ENCODE measurements at places on chromosomes 1 and 21.
A peak's percentile ranks its signal among the peaks of the same experiment; 100 is the strongest.

- DNase-seq, result peak; percentile 85
Observed at GRCh38 chr1:203338335-203339036, 12.4 kb downstream of the FMOD start.

GRCh38 chr1:101820071-101820470 lies 176.7 kb downstream of the OLFM3 start:
- DNase-seq, result peak; percentile 7

GRCh38 chr1:54277451-54278341 lies 77.7 kb downstream of the MRPL37 start:
- DNase-seq, result no peak

- DNase-seq, result no peak
Observed at GRCh38 chr1:203322500-203323179, 17.3 kb downstream of the BTG2 start.

DNA sequence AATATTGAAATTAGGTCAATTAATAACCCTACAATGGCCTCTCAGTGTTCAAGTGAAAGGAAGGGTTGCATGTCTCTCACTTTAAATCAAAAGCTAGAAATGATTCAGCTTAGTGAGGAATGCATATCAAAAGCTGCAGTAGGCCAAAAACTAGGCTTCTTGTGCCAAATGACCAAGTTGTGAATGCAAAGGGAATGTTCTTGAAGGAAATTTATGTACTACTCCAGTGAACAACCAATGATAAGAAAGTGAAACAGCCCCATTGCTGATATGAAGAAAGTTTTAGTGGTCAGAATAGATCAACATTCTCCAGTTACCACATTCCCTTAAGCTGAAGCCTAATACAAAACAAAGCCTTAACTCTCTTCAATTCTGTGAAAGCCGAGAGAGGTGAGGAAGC lies 10.0 kb downstream of the MAEL start:
- no peak for DNase-seq

DNA sequence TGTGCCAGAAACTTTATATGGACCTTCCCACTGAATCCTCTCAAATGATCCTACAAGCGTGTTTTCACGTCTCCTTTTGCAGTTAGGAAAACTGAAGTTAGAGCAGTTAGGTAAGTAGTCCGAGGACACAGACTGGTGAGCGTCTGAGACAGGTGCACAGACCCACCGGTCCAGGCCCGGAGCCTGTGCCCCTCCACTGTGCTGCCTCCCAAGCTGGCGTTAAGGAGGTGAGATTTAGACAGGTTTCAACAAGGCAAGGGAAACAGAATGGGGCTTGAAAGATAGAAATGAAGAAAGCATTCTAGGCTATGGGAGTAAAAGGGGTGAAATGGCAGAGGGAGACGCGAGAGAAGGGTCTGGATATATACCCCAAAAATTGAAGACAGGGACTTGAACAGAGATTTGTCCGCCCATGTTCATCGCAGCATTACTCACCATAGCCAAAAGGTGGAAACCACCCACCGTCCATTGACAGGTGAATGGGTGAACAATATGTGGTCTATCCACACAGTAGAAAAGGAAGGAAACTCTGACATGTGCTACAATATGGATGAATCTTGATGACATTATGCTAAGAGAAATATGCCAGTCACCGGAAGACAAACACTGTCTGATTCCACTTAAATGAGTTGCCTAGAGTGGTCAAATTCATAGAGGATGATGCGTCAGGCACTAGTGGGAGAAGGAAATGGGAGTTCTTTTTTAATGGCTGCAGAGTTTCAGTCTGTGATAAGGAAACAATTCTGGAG lies 15.7 kb upstream of the PKP1 start:
- no peak for DNase-seq

DNA sequence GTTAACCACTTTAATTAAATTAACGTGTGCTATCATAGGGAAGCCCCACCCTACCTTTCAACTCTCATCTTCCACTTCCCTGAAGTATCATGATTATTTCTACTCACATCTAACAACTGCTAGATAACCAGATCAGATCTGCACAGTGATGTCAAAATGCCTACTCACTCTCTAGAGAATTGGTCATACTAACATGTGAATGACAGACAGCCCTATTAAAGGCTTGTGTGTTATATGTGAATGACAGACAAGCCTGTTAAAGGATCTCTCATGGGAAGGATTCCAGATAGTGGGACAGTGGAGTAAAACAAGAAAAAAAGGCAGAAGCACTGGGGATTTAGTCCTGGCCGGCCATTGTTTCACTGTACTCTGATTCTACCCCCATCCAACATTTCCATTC lies 12.6 kb downstream of the VTCN1 start:
- DNase-seq, result no peak

- no peak for DNase-seq
Observed at GRCh38 chr1:221965252-221965651, 223.4 kb upstream of the DUSP10 start.

GRCh38 chr1:23496490-23497181 lies 12.7 kb upstream of the ASAP3 start:
- peak; percentile 74 for DNase-seq

DNA sequence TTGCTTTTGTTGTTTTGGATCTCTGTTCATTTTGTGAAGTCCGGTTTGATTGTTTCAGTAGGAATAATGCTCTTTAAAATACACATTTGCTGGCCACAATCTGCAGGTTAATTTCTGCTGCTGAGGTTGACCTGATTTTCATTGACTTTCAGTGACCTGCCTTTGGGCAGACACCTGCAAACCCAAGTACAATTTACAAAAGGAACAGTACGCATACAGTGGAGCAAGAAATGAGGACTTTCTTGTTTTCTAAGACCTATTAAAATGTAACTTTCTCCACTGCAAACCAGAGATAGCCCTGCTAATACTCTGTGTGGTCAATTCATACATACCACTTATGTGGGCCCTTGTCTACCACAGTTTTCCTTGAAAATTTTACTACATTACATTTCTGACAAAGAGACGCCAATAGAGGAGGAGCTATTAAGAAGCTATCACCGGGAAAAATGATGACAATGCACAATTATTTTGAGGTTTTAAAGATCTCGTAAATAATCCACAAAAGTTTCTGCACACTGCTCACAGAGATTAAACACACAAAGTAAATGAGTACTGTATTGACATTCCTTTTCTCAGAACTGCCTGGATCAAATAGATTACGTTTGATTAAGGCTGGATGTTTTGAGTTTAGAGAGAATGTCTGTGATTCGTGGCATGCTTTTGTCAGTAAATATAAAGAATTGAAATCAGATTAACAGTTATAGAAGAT lies 141.9 kb downstream of the SDCCAG8 start:
- DNase-seq, result no peak

GRCh38 chr1:60402816-60403215 lies 329.2 kb upstream of the C1orf87 start:
- no peak for DNase-seq

GRCh38 chr1:206608108-206608698 lies 4.1 kb downstream of the EIF2D start:
- peak; percentile 52 for DNase-seq

- DNase-seq, result no peak
Observed at GRCh38 chr1:223016890-223017289, 126.2 kb downstream of the TLR5 start.

DNA sequence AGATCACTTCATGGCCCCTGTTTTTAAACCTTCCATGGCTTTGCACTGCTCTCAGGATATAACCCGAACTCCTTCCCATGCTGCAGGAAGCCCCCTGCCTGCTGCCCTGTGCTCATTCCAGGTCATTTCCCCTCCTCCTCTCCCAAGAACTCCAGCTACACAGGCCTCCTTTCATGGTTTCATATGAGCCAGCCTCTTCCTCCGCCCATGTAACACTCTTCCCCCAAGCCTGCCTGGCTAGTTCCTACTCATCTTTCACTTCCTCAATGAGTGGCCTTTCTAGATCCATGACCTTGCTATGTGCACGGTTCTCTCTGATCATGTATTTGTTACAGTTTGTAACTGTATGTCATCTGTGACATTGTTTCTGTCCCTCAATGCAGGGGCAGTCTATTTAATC lies 3.1 kb upstream of the NCF2 start:
- no peak for DNase-seq

DNA sequence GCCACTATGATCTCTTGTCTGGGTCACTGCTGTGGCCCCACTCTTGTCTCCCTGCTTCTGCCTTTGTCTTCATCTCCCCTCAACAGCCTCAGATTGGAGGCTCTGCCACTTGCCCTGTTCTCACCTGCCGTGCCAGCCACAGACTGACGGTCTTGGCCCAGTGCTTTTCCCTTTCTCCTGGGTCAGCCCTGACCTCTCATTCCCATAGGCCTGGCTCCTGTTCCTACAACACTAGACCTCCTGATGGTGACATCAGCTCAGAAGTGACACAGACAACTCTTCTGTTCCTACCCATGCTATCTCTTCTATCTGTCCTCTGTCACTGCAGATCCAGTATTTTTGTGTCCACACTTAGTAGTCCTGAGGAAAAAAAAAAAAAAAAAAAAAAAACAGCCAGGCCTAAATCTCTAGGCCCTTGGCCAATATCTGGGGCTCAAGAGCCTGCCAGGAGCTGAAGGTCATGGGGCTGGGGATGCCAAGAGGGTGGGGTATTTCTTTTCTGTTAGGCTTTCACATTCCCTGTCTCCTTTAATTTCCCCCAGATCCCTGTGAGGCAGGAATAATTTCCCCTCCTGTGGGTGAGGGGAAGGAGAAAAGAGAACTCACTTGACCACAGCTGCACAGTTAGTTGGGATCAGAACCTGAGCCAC lies 42.0 kb upstream of the FOXO6 start:
- DNase-seq, result no peak

- no peak for DNase-seq
Observed at GRCh38 chr1:25710583-25711347, 89.2 kb upstream of the SELENON start.

- peak; percentile 3 for DNase-seq
Observed at GRCh38 chr1:242086706-242087105, 87.8 kb upstream of the MAP1LC3C start.

GRCh38 chr21:32383812-32384211 lies 9.0 kb downstream of the URB1 start:
- no peak for DNase-seq

DNA sequence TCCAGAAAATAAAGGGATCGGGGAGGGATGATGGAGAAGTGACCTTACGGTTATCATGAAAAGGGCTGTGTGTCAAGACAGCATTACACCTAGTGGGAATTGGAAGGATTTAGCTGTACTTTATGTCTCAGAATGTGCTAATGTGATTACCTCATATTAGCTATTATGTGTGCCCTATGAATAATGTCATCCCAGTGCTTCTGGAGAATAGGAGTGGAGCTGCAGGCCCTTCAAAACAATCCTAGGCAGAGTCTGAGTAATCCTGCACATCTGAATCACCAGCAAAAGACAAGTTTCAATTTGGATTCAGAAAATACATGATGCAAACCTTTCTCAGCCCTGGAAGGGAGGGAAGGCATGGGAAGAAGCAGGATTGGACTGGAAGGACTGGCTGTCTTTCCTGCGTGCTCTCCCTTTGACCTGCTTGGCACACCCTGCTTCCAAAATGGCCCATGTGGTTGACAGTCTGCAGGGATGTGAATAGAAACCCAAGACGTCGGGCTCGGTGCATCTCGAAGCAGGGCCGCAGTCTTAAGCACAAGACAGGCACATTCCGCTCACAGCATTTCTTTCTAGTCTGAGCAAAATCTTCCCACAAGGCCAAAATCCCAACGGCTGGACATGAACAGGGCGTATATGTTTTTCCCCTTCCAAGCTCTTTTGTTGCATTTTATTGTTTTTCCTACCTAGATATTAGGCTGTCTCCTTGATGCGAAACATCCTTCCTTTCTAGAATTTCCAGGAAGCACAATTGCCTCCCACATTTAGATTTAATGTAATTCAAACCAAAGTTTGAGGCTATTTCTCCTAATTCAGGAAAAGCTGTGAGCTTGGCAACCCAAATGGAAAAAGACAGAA lies 54.3 kb upstream of the TARBP1 start:
- DNase-seq, result no peak

DNA sequence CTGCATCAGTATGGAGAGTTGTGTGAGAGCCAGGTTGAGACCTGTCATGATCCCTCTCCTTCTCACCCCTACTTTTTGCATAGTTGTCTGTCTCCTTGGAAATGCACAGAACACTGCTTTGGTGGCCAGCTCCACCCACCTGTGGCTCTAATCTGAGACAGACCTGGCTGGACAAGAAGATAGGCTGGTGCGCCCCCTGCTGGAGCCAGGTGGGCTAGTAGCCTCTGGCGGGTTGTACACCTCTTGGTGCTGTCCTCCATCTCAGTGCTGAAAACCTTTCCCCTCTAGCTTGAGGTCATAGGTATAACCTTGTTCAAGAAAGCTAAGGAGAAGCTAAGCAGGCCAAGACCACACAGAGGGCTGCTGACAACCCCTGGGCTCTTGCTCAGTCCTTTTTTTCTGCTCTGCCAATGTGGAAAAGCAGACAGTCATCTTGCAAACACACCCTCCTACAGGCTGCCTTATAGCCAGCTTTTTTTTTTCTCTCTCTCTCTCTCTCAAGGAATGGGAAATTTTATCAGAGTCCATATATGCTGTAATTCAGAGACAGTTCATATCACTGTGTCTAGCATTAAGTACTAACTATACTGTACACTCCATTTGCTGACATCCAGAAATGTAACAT lies 58.8 kb upstream of the SPATA6 start:
- peak; percentile 95 for DNase-seq

DNA sequence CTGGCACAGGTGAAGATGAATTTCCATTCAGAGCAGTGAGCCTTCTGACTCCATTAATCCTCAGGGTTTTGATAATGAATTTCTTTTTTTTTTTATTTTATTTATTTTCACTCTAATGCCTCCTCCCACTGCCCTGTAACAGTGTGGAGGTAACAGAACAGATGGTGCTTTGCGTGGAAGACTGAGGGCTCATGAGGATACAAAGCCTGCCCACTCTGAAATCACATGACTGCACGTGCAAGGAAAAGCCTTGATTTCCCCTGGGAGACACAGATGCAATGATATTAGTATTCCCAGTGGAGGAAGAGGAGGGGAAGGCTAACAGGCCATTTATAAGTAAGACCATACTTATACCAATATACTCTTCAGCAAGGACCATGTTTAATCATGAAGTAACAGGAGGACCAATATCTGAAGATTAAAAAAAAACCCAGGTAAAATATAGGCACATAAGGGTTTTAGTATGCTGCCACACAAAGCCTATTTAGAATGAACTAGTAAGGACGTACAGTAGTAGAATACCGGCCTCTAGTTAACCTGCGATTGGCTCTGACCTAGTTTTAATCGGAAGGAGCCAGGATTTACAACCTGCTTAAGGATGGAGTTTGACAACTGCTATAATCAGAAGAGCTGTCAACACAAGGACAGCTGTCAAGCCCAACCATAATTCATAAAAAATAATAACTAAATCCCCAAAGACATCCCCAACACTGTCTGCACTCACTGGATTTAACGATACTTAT lies 69.6 kb downstream of the LHX4 start:
- DNase-seq, result no peak

- no peak for DNase-seq
Observed at GRCh38 chr1:43868741-43869067, 64.9 kb upstream of the ARTN start.

DNA sequence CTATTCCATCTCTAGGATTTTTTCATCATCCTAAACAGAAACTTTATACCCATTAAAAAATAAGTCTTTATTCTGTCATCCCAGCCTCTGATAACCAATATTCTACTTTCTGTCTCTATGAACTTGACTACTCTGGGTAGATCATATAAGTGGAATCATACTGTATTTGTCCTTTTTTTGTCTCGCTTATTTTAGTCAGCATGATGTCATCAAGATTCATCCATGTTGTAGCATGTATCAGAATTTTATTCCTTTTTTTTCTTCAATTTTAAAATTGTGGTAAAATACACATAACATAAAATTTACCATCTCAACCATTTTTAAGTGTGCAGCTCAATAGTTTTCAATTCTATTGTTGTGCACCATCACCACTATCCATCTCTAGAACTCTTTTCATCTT lies 90.0 kb downstream of the SYT14 start:
- DNase-seq, result no peak

- no peak for DNase-seq
Observed at GRCh38 chr1:66788231-66788939, 12.7 kb downstream of the INSL5 start.
